EH (cell line): ENCODE measurements at places on chromosomes 2 and 18.

- no peak for DNase-seq
Measured at GRCh38 chr2:7031547-7032245, 114.5 kb downstream of the RNF144A start.

DNA sequence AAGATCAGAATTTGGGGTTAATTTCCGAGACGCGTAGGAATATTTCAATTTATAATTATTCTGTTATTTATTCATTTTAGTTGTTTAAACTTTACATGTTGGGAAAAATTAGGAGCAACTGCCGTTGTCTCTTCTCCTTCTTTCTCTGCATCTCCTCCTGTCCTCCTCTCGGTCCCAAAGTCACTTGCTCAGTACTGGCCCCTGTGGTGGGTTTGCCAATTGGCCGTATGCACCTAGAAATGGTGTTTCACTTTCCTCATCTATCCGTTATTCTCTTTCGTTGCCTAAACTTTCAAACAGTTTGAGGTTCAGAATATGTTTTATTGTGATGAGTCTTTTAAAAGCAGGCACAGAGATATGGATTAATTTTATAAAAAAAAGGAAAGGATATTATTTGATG is 517.9 kb downstream of the PLCL1 start:
- DNase-seq, result no peak

- no peak for DNase-seq
Measured at GRCh38 chr18:47601581-47602272, 328.7 kb downstream of the SMAD2 start.

DNA sequence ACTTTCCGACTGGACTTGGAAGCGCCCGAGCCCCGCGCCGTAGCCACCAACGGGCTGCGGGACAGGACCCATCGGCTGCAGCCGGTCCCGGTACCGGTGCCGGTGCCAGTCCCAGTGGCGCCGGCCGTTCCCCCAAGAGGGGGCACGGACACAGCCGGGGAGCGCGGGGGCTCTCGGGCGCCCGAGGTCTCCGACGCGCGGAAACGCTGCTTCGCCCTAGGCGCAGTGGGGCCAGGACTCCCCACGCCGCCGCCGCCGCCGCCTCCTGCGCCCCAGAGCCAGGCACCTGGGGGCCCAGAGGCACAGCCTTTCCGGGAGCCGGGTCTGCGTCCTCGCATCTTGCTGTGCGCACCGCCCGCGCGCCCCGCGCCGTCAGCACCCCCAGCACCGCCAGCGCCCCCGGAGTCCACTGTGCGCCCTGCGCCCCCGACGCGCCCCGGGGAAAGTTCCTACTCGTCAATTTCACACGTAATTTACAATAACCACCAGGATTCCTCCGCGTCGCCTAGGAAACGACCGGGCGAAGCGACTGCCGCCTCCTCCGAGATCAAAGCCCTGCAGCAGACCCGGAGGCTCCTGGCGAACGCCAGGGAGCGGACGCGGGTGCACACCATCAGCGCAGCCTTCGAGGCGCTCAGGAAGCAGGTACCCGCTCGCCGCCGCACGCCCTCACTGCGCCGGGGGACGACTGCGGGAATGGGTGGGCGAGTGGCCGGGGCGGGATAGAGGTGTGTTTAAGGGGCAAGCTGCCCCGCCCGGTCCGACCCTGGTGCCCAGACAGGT is 713 bp downstream of the ATOH8 start:
- peak; percentile 60 for DNase-seq

- peak; percentile 96 for DNase-seq
Measured at GRCh38 chr18:58993260-58993659, 128.6 kb downstream of the ZNF532 start.

DNA sequence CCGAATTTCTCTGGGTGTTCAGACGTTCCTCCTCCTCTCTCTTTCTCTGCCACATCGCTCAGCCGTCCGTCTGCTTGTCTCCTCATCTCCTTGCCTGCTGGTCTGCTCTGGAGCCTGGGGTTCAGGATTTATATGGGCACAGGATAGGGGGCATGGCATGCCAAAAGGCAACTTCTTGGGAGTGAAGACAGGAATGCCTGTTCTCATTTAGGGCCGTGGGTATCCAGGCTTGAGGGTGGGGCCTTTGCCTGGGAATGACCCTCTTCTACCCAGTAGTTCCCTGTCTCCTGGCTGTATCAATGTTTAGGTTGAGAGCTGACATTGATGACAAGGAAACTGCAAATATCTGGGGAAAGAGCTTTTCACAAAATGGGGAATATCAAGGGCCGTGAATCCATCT is 98.0 kb downstream of the HRH4 start:
- DNase-seq, result no peak

DNA sequence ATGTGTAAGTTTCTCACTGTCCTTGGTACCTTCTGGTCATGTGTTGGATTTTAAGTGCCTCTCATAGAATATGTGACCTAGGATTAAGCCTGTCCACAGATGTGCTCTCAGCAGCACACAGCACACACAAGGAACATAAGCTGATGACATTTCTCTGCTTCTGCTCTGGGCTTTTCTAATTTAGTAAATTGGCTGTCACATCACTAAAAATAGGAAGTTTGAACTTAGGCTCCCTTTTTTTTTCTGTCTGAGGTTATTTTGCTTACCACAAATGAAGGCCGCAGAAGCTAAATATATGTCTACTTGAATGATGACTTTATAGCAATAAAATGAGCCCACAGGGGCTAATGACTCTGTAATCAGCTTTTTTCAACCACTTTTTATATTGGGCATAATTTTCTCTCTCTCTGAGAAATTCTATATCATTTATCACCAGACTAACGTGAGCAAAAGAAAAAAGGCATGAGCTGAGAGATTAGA is 150.2 kb upstream of the KLHL14 start:
- no peak for DNase-seq

- DNase-seq, result no peak
Measured at GRCh38 chr2:115807276-115807675, 1364.8 kb downstream of the DPP10 start.

DNA sequence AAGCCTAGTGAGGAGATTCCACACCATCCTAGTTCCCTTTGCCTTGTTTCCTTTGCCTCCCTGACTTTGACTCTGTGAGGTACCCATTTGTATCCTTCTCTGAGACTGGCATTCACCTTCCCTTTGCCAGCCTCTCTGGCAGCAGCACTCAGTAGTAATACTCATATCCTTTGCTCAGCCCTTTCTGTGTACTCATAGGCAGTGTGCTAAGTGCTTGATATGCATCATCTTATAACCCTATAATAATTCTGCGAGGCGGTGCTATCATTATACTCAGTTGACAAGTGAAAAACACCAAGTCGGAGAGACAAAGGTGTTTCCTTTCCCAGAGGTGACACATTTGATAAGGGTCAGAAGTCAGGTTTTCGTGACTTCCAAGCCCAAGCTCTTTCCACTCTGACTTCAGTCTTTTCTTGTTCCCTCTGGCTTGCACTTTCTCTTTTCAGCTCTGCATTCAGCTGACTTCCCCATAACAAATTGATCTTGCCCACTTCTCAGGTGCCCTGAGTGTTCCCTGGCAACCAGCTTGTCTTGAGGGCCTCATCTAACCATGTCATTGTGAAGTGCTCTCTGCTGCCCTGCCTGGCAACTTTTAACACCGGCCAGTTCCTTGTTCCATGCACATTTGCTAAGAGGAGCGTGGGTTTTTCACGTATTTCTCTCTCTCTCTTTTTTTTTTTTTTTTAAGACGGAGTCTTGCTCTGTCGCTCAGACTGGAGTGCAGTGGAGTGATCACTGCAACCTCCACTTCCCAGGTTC is 94.5 kb upstream of the UPP2 start:
- no peak for DNase-seq

DNA sequence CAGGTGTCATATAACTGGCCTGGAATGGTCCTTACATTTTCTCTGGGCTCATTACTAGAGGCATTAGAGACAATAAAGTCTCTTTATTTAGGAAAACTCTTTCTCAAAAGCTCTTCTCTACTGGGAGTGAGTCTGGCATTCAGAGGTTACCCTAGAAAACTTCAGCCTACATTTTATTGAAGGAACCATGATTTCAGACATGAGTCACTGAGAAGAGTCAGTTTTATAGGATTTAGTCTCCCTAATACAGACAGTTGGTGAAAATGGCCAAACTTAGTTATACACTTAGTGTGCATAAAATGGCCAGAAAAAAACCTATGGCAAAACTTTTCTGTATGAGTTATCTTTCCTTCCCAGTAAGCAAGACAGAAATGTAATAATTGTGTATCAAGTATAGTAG is 689.4 kb downstream of the ZEB2 start:
- peak; percentile 72 for DNase-seq

DNA sequence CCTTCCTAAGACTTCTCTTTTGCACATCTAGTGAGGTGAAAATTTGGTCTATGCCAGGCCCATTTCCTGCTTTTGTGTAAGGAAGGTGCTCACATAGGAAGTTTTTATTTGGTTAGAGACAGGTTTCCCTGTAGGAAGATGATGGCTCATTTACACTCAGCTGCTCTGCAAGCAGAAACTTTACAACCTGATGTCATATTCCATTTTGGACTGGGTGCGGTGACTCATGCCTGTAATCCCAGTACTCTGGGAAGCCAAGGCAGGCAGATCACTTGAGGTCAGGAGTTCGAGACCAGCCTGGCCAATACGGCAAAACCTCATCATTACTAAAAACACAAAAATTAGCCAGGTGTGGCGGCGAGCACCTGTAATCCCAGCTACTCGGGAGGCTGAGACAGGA is 35.8 kb downstream of the CASP10 start:
- peak; percentile 39 for DNase-seq

DNA sequence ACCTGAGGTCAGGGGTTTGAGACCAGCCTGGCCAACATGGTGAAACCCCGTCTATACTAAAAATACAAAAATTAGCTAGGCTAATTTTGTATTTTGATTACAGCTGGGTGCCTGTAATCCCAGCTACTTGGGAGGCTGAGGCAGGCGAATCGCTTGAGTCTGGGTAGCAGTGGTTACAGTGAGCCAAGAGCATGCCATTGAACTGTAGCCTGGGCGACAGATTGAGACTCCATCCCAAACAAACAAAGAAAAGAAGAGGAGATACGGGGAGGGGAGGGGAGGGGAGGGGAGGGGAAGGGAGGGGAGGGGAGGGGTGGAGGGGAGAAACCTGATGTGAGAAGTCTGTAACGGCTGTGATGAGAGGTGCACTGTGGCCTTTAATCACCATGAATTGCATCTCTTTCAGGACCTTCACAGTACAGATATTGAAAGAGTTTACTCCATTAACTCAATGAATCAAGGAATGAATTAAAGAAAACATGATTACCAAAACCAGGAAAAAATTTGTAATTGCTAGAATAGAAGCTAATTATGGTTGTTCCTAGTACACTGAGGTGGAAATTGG is 135.3 kb downstream of the CALCRL start:
- no peak for DNase-seq

GRCh38 chr2:239957681-239958472 is 67.3 kb downstream of the NDUFA10 start:
- DNase-seq, result no peak

DNA sequence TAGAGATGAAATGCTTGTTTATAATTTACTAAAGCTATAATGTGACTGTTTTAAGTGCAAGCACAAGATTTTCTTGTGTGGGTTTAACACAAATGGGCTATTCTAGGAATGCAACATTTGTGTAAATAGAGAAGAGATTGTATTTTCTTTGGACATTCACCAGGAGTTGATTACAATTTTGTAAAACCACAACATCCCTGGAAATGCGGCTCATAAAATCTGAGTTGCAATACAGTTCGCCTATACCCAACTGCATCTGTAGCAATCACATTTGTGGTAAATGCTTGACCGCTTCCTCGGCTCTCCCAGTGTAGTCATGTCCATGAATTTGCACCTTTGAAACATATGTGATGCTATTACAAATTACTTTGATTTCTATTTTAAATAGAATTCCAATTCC is 348.7 kb upstream of the CDH20 start:
- peak; percentile 0 for DNase-seq

- DNase-seq, result no peak
Measured at GRCh38 chr18:79458917-79459803, 63.4 kb downstream of the NFATC1 start.

- no peak for DNase-seq
Measured at GRCh38 chr2:224171226-224171625, 132.1 kb upstream of the SERPINE2 start.

DNA sequence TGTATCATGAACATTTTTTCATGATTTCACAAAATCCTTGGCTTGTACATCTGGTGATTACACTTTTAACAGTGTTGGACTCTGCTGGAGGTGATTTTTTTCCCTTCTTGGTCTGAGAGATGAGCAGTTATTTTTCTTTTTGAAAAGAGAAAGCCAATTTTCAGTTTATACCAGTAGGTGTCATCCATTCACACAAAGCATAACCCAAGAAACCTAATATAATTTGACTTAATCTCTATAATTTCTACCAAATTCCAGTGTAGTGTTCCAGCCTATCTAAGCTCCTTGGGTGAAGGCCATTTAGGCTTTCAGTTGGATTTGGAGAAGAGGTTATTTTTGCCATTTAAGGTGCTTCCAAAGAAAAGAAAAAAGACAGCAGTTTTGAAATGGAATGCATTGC is 7.7 kb upstream of the ICOS start:
- DNase-seq, result peak; percentile 7

DNA sequence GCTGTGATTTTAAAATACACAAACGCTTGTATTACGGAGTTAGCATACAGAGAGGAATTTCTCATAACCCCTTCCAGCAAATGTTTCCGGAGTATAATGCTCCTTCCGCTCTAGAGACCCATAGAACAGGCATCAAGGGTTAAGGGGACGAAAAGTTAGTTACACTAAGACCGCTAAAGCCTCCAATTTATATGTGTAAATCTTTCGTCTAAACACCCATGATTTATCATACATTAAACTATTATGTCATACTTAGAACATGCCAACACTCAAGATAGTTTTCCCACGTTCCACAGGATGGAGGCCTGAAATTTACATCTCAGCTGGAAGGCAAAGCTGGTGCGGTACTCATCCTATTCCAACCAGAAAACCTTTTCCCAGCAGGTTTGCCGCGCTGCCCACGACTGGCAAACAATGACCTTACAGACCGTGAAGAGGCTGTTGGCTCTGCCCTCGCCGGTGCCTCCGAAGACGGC is 650 bp downstream of the ORMDL1 start:
- DNase-seq, result peak; percentile 57

GRCh38 chr2:215832791-215833190 is 180.6 kb downstream of the MREG start:
- DNase-seq, result no peak

DNA sequence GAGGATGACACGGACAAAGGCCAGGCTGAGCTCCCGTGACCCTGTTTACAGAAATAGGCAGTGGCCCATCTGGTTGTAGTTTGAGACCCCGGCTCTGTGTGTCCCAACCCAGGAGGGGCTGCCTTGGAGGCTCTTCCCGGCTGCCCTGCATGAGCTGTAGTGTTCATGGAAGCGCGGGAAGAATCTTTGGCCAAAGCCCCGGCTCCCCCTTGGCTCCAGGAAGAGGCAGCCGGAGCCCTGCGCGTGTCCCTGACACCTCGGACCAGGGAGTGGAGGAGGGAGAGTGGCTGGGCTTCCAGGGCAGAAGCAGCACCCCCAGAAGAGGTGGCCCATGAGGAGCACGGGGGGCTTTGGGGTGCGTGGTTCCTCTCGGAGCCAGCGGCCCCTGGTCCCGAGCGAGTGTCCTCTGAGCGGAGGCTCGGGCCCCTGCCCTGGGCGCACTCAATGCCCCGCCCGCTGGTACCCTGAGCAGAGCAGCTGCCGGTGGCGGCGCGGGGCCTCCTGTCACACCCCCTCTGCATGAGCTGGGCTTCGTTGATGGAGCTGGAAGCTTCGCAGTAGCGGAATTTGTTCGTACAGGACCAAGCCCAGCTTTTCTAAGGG is 21.7 kb downstream of the GPR35 start:
- DNase-seq, result no peak
